CD4-positive, alpha-beta T cell treated with Interleukin-15 for 1 hour (primary cell): ENCODE measurements at places on chromosomes 4 and X.

GRCh38 chr4:140691369-140691768 is 64.8 kb downstream of the TBC1D9 start:
- no peak for DNase-seq

GRCh38 chr4:27720010-27720766 is 859.5 kb downstream of the STIM2 start:
- DNase-seq: no peak

- no peak for DNase-seq
These were observed 109.8 kb upstream of the ANXA3 start for GRCh38 chr4:78441756-78442155.

- no peak for DNase-seq
These were observed 52.5 kb downstream of the SNX25 start for GRCh38 chr4:185261946-185262345.

DNA sequence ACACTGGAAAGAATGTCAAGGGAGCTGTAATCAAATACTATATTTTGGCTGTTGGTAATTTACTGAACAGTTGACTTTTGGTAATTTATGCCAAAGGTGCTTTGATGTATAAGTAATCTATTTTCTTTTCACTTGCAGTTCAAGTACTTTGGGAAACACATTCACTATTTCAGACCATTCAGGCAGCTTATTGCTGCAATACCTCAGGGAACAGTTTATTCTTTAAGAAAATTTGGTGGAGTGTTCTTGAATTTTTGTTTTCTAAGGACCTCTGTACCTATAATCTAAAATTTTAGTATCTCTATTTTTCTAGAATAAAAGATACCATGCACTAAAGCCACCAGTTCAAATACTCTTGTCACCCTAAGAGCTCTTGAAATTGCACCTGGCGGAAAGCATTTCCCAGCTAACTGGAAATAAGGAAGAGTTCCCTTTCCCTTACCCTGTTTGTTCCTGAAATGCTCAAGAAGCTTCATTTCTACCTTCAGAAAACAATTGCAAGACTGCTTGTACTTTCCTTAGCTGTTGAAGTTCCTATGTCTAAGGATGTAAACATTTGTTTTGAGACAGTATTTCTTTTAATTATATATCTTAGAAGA is 633.5 kb upstream of the FAT1 start:
- DNase-seq: no peak

DNA sequence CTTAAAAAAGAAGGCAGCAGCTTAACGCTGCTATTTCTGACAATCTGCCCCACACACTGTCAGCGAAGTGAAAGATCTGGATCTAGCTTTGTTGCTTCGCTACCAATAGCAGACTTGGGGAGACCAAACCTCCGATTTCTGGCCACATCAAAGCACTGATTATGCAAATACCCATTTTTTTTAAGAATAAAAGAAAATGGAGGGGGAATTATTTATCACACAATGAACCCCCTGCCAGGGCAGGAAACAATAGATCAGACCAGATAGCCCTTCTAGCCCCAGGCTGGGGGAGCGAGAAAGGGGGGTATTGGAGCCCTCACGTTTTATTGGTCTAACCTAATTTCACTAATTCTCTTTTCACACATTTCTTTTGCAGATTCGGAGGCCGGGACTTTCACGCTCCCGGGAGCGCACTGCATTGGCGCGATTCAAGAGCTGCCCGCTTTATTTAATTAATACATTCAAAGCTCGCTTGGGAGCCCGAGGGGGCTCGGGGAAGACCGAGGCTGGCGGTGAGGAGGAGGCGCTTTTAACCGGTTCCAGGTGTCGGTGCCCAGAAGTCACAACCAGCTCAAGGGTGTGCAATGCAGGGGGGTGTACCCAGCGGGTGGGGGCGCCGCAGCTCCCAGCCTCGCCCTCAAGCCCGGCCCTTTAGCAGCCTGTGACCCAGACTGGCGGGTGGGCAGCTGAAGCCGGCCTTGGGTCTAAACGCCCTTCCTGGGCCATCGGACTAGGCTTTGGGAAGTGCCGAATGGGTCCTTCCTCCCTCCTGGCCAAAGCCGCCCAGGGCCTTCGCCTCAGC is 5.5 kb downstream of the NEUROG2 start:
- DNase-seq: no peak

DNA sequence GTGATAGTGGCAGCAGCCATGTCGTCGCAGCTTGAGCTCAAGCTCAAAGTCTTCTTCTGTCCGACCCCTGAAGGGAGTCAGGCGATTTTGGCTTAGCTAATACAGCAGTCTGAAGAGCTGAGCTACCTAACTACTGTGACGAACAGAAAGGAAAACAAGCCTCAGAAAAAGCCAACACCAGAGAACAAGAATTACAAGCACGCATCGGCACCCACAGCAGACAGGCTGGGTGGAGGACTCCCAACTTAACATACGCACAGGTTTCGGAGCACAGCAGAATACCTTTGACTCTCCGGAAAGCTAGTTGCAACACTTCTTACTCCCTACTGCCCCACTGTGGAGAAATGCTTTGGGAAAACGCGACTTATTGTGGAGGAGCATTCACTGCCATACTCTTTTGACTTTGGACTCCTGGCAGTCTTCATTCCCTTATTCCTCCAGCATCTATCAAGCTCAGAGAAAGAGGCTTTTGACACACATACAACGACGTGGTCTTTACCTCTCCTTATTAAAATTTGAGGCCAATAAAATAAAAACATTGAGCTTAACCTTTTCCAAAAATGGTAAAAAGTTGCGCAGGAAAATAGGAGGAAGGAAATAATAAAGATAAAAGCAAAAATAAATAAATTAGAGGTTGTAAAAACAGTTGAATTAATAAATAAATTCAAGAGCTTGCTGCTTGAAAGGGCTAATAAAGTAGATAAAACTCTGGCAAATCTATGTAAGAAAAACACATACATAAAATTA is 41.3 kb upstream of the GPC3 start:
- DNase-seq: no peak

GRCh38 chr4:139419388-139419914 is 34.5 kb upstream of the RAB33B start:
- DNase-seq: peak; percentile 35

GRCh38 chrX:132968296-132968949 is 10.0 kb upstream of the HS6ST2 start:
- DNase-seq: no peak

- no peak for DNase-seq
These were observed 27.9 kb upstream of the USP38 start for GRCh38 chr4:143156853-143157252.

DNA sequence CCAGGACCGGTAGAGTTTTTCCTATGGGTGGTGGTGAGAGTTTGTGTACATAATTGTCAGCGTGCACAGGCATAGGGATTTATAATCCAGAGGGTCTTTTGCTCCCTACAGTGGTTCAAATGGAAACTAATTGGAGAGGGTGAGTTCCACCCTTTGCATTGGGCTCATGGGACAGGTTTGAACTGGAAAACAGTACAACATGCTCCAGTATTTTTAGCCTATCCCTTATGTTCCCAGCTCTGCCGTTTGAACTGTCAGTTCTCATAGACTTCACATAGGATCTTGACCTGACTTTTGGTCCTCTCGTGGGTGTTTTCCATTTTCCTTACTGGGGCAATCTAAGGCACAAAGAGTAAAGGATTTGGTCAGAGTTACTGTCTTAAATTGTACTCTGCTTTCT is 31.8 kb downstream of the FHL1 start:
- DNase-seq: no peak

DNA sequence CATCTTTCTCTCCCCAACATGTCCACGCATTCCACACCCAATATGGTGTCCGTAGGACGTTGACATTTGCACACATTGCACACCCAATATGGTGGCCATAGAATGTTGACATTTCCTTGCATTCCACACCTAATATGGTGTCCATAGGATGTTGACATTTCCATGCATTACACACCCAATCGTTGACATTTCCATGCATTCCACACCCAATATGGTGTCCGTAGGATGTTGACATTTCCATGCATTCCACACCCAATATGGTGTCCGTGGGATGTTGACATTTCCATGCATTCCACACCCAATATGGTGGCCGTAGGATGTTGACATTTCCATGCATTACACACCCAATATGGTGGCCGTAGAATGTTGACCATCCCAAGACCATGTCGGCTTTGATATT is 88.4 kb upstream of the SHOX start:
- no peak for DNase-seq

DNA sequence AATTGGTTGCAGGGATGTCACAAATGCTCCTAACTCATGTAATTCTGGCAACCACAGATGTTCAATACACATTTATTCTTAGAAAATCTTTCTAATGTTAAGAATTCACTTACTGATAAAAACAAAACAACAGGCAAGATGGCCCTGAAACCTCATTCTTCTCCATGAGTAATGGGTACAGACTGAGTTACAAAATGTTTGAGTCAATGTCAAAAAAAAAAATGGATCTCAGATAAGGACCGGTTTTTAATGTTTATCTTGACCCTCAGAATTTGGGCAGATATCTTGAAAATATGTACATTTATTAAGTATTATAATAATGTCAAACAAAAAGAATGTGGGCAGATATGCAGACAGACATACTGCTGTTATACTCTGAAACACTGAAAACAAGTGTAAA is 1.8 kb upstream of the SULT1E1 start:
- DNase-seq: no peak

GRCh38 chr4:147633113-147633512 is 15.9 kb downstream of the TMEM184C start:
- DNase-seq: no peak

- DNase-seq: no peak
These were observed 105.1 kb downstream of the SPRY1 start for GRCh38 chr4:123501733-123502132.

GRCh38 chrX:150203248-150203645 is 159.9 kb upstream of the MAMLD1 start:
- DNase-seq: no peak

DNA sequence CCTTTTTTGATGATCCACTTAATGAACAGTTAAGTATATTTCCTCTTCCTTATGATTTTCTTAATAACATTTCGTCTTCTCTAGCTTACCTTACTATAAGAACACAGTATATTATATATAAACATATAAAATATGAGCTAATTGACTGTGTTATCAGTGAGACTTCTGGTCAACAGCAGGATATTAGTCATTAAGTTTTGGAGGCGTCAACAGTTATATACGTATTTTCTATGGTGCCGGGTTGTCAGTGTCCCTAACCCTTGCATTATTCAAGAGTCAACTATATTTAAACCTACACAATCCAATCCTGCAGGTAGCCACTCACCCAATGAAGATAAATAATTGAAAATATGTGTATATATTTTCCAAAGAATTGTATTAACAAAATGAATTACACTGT is 88.0 kb downstream of the NR3C2 start:
- no peak for DNase-seq

DNA sequence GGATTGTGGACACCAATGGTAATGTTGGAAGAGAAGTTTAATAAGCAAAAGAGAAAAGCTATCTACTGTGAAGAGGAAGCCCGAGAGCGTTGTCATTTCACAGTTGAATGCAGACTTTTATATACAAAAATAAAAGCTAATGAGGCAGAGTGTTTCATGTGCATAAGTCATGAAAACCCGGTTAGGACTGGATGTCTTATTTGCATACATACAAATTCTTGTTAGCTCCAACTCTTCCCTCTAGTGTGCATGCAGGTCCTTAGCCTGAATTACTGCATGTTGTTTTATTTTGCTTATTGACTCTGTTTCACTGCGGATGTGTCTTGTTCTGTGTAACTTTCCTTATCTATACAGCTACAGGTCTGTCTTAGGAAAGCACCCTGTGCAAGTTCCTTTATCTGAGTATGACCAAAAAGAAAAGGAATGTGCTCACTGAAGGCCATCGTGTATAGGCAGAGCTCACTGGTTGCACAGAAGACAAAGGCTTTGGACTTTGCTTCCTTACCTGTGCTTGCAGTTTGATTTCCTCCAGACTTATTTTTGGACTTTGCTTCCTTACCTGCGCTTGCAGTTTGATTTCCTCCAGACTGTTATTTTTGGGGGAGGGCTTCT is 25.1 kb upstream of the UGT2B11 start:
- no peak for DNase-seq
